ENCODE measurements at places on chromosomes 13 and 19.

GRCh38 chr19:2627319-2627829 lies 75.1 kb downstream of the GNG7 start:
- no peak for DNase-seq

- no peak for DNase-seq
Observed at GRCh38 chr19:54136086-54136863, 1.3 kb upstream of the CNOT3 start.

GRCh38 chr13:46160471-46161066 lies 21.4 kb downstream of the LCP1 start:
- peak; percentile 55 for DNase-seq

DNA sequence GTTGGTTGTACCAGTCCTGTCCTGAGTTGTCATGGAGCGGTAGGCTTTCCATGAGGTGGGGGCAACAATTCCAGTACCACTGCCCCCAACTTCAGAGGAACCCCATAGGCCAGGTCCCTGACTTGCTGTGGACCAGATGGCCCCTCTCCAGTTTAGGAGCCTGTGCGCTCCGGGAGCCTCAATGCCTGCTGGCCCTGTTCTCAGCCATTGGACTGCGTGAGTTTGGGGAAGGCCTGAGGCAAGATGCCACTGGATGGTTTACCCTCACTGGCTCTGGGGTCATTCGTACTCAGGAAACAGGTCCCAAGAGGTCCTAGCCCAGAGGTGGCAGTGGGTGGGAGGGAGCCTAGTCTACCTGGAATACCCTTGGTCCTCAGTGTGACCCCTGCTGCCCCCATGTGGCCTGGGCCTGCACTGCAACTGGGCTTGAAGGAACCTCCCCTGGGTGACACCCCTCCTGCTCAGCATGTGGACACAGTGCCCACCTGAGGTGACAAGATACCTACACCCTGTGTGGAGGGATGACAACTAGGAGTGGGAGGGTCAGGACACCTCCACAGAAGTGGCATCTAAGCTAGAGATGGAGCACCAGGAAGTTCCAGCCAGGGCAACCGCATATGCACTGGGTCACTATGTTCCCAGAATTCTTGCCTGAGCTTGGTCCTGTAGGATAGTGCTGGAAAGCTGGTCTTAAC lies 6.0 kb upstream of the PRR19 start:
- peak; percentile 96 for DNase-seq

GRCh38 chr13:45219938-45220375 lies 19.1 kb upstream of the KCTD4 start:
- no peak for DNase-seq

DNA sequence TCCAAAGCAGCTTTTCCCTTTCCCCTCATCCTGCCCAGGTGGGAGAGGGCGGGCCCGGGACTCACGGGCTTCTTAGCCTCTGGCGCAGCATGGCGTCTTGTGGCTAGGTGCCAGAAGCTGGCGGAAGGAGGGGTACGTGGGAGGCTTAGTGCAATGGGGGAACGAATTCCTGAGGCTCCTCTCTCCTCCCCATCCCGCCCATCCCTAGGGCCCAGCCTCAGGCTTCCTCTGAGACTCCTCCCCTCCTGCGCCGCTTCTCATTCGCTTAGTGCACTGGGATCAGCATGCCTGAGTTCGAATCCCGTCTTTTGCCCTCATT lies 297.8 kb downstream of the ZNF536 start:
- DNase-seq, result no peak

DNA sequence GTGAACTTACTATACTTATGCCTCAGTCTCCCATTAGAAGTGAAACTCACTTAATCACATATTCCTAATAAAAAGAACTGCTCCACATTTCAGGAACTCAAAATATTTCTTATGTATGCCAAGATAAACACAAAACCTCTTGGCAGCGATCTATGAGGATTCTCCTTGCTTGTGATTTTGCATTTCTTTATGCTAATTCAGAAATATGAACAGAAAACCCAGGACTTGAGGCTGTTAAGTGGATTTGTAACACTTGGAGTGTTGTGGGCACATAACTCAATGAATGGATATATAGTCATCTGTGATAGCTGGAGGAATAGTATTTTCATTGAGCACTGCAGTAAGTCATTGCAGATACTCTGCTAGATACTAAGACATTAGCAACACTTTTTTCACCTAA lies 5.6 kb upstream of the KATNAL1 start:
- no peak for DNase-seq

DNA sequence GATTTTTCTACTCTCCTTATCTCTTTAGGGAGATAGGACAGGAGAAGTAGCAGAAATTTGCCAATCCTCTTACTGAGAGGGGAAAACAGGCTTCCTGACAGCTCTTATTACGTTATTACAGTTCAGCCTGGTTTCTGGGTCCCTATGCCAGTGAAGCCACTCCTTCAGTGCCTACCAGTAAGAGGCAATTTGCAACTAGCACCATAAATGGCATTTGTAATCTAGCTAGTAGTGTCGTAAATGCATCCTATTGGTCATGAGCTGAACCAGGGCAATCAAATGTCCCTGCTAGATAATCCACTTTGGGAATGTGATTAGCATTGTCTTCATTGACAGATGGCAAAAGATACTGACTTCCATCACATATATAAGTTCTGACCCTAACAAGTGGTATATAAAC lies 428.8 kb downstream of the DCT start:
- DNase-seq, result no peak

GRCh38 chr19:53660584-53660983 lies 28.8 kb downstream of the DPRX start:
- no peak for DNase-seq

DNA sequence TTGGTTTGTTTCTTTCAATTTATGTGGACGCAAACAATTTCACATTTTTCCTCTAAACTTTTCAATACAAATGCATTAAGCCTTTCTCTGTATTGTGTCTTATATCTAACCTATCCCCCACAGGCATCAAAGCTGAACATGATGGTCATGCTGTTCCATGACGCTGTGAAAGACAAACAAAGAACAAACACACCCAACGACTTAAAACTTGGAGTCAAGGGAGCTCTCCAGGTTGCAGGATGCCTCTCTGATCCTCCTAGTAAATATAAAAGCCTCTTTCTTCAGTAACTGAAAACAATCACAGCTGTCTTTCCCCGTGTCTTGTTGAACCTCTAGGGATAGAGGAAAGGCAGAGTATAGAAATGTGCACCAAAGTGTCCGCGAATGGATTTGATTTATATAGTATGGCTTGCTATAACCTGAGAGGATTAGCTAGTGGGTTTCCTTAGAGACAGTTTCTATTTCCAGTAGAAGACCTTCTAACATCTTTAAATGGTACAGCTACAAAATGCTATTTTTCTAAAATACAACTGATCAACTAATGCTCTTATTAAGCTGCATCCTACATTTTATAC lies 43.1 kb downstream of the PCDH9 start:
- no peak for DNase-seq

- DNase-seq, result no peak
Observed at GRCh38 chr13:31947105-31947504, 84.5 kb upstream of the FRY start.

All from effector memory CD8-positive, alpha-beta T cell (primary cell).